CD4-positive, alpha-beta T cell treated with Interleukin-17A for 1 hour (primary cell): ENCODE measurements at places on chromosomes 5 and 9.

DNA sequence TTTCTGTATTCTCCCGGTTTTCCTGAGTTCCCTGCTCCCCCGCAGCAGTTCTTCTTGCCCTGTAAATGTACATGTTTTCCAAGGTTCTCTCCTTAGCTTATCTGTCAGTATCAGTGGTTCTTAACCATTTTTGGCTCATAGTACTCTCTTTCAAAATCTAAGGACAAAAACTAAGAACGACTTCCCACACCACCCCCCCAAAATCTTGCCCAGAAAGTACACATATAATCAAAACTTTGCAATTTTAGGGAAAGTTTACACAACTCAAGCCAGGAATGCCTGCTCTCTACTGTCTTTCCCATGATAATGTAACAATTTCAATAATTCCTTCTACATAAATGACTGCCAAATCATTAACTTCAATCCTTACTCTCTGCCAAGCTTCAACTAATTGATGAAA lies 4.5 kb downstream of the DCAF12 start:
- DNase-seq = no peak

DNA sequence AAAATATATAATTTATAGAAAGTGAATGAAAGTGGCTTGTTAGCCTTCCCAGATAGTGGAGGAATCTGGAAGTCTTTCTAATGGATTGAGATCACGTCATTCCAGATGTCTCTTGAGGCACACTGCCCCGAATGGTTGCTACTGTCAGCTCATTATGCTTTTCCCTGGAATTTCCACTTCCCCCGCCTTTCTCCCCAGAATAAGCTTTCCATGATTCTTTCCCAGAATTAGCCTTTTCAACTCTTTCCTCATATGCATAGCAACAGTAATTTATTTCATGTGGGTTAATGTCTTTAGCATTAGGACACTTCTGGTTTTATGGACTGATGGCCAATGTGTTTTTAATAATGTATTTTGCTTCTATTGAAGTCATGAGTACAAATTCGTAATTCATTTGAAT lies 81.5 kb downstream of the PALM2AKAP2 start:
- no peak for DNase-seq

DNA sequence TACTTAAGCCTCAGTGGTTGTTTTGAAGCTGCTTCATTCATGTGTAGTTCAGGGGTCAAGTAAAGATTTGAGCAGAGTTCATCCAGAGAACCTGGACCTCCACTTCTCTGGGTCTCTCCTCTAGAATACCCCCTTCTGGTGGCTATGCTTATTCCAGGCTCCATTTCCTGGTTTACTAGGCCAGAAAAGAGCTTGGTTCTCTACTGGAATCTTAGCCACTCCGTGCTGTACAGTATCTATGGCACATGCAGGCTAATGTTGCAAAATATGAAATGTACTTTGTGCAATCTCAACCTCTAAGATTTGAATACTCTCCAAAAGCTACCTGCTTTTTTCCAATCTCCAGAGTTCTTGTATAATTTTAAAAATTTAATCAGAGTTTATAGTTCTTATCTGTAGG lies 17.4 kb upstream of the ZCCHC9 start:
- DNase-seq = no peak

DNA sequence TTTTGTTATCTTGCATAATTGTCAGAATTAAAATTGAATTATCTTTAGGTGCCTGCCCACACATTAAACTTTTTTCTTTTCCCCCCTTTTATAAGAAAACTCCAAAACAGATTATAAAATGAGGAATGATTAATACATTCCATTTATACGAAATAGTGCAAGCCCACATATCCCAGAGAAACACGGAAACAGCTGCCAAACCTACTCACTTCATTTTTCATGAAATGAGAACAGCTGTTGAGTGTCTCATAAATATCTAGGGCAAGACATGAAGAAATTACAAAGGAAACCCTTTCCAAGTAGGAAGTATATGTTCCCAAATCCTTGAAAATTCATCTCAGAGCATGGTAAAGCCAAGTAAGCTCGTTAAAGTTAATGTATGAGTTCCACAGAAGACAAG lies 459.4 kb upstream of the NMUR2 start:
- no peak for DNase-seq

- DNase-seq = no peak
These were observed 165.7 kb downstream of the PSAT1 start for GRCh38 chr9:78462611-78463010.

DNA sequence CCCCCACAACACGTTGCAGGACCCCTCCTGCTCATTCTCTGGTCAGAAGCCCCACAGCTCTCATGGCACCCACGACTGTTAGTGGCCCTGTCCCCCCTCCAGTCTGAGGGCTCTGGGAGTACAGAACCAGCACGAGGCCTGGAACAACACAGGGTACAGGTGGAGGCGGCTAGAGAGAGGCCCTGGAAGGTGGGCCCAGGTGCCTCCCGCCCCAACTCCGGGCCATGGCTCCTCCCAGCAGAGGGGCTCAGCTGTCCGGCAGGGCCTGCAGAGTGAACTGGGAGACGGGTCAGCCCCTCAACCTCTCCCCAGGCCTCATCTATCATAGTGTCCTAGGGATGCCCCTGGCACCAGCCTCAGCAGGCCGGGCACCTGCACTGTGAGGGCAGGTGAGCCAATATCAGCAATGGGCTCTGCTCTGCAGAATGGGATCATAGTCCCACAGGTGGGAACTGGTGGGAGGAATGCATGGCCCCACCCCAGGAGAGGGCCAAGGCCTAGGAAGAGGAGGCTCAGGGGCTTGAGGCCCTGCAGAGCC lies 58.6 kb downstream of the BARX1 start:
- DNase-seq = no peak

GRCh38 chr9:137167747-137168572 lies 1.9 kb downstream of the LRRC26 start:
- no peak for DNase-seq

- DNase-seq = no peak
These were observed 83.7 kb downstream of the GALNT10 start for GRCh38 chr5:154273963-154274827.

DNA sequence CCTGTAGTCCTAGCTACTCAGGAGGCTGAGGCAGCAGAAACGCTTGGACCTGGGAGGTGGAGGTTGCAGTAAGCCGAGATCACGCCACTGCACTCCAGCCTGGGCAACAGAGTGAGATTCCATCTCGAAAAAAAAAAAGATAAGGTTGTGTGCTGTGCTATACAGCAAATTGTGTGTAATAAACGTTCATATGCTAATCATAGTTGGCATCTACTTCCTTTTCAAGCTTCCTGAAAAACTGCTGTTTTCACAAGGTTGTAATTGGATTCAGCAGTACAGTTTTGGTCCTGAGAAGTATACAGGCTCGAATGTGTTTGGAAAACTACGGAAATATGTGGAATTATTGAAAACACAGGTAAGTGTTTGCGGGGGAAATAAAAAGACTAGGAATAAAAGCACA lies 25.5 kb downstream of the OTULINL start:
- no peak for DNase-seq
